ENCODE measurements at places on chromosomes 5 and 9.

GRCh38 chr9:121734465-121734864 is 83.0 kb downstream of the DAB2IP start:
- DNase-seq = no peak

DNA sequence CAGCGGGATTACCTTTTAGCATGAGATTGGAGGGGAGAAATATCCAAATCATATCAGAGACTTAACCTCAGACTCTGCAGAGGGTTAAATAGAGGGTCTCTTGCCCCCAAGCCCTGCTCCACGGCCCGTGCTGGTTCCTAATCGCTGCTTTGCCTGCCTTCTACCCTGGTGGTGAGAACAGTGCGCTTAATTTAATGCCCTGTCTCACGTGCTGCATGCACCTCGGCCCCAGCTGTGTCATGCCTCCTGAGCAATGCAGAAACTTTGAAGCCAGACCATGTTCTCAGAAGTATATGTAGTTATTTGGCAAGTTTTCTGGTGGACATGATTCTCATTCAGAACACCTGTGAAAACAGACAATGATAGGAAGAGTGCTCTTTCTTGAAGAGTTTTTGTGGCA is 1.4 kb downstream of the OTULIN start:
- no peak for DNase-seq

DNA sequence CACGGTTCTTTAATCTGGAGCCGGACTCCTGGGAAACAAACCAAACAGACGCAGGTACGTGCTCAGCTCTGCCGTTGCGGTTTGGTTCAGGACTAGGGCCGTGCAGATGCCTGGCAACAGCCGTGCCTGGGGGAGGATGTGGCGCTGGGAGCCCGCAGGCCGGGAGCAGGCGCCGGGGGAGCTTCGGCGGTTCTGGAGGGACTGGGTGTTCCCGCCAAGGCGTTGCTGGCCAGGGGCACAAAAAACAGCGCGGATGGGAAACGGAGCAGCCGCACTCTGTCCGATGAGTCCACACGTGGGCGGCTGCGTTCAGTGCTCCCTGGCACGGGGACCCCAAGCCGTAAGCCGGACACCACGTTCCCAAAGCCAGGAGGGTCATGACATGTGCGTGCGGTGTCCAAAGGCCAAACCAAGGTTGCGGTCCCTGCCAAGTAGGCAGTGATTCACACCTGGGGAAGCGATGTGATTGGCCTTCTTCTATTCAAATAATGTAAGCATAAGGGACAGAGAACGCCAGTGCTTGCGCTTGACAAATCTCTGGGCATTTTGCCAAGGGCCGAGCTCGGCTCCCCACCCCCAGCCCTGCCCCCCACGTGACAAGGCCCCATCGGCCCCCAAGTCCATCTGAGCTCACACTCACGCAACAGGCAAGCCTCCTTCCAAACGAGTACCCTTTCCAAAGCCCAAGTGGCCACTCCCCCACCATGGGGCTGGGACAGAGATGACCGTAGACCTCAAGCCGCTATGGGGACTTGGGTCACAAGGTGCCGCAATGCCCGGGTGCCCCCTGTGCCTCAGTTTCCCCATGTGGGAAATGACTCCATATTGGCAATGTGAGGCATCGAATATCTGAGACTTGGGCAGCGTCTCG is 49.7 kb upstream of the NKD2 start:
- DNase-seq = peak; percentile 87

DNA sequence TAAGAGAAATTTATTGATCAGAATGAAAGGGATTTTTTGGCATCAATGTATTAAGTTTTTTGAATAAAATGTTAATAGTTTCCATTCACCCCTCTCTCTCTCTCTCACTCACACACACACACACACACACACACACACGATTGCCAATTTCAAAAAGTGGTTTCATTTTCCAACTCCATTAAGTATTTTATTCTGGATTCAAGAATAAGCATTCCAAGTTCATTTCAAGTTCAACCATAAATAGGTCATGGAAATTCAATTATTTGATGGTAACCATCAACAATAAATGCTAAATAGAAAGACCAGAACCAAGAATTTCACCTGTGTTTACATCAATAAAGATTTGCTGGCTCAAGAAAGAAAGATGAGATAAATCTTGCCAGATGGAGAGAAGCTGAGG is 171.6 kb downstream of the ADAMTS12 start:
- no peak for DNase-seq

GRCh38 chr9:127198587-127198986 is 66.0 kb upstream of the GARNL3 start:
- DNase-seq = no peak

All from cardiac fibroblast (primary cell).